ENCODE measurements at places on chromosomes 3 and 15.
A peak's percentile ranks its signal among the peaks of the same experiment; 100 is the strongest.

- no peak for DNase-seq
- peaks cover 26% of the 10 kb centered on the region for H3K27me3 ChIP-seq
- no peak overlapping the region for H3K27ac ChIP-seq
- H3K36me3 ChIP-seq, result peaks cover under 1% of the 10 kb centered on the region
- no peak overlapping the region for H3K4me3 ChIP-seq
Measured at GRCh38 chr15:95989392-95989791, 341.1 kb upstream of the NR2F2 start.

DNA sequence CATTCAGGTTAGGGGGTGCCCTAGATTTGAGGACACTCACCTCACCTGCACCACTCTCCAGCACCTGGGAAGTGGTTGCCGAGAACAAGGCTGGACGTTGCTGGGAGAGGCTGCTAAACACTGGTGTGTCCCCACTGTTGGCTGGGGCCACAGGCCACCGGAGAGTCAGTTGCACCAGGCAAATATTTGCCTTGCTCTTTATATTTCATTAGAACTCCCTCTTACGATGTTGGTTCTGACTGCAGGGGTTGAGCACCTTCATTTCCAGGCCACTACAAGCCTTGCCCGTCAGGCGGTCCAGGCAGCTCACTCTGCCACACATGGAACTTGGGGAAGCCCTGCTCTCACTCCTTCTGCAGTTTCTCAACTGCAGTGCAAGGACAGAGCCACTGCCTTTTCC, 30.7 kb downstream of the HCN4 start:
- no peak overlapping the region for H3K27ac ChIP-seq
- no peaks in the 10 kb centered on the region for H3K4me1 ChIP-seq
- H3K36me3 ChIP-seq, result no peaks in the 10 kb centered on the region
- no peaks in the 10 kb centered on the region for H3K27me3 ChIP-seq
- H3K4me3 ChIP-seq, result no peak overlapping the region

DNA sequence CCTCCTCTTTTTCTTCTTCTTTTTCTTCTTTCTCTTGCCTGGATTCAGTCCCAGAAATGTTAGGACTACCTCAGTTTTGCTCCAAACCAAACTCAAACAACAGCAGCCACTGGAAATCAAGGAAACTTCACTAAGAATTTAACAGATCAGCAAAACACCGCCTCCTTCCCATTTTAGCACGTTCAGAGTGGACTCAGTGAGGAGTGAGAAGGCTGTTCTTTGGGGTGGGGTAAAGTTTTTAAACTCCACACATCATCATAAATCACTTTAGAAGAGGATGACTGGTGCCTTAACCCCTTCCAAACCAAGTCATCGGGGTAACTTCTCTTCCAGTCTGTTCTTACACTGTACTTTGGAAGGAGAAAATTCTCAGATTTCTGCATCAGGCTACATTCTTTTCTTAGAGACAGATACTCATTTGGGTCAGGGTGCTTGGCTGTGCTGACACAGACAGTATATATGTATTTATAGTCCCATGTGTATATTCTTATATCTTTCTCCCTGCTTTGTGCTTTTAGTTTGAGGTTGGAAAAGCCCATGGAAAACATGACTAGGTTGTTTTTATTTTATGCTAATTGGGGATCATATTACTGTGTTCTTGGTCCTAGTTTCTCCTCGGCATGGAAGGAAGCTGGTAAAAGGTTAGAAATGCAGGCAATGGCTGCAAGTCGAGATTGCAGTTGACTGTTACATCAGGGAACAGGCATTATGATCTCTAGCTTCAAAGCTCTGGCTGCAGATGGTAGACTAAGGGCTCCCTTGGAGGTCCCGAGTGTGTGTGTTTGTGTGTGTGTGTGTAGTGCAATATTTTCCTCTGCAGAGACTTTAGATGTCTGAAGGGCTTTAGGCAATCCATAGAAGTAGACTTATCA, at the start of gene CCDC80:
CCDC80 (minus strand) TSS at position 214 of the 872 bp plus-strand sequence. CDS start 1,238 bp downstream, outside the sequence.
- no peak for DNase-seq
- H3K36me3 ChIP-seq, result no peaks in the 10 kb centered on the region
- H3K27me3 ChIP-seq, result peaks cover 6% of the 10 kb centered on the region
- H3K27ac ChIP-seq, result no peak within 1 kb of the TSS
- H3K4me3 ChIP-seq, result no peak within 1 kb of the TSS

GRCh38 chr3:32632533-32633265, 52.3 kb upstream of the CNOT10 start:
- H3K27me3 ChIP-seq, result peaks cover 14% of the 10 kb centered on the region
- H3K36me3 ChIP-seq, result no peaks in the 10 kb centered on the region
- no peak overlapping the region for H3K27ac ChIP-seq

- H3K4me3 ChIP-seq, result no peak overlapping the region
- no peaks in the 10 kb centered on the region for H3K4me1 ChIP-seq
- no peak overlapping the region for H3K27ac ChIP-seq
- no peaks in the 10 kb centered on the region for H3K27me3 ChIP-seq
Measured at GRCh38 chr3:135018149-135018923, 223.3 kb downstream of the EPHB1 start.

DNA sequence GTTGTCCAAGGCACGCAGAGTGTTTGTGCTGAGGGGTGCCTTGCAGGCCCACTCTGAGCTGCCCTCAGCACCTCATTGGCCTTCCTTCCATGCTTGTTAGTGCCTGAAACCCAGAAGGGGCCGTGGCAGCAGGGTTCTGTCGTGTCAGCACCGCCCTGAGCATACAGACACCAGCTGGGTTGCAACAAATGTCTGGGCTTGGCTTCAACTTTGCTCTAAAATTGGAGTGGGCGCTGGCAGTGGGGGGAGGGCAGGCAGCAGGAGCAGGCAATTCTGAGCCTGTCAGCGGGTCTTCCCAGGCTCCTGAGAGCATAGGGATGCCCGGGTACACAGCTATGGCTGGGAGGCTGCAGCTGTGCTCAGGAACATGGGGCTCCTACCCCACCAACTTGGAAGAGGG, 464.3 kb downstream of the EPHA3 start:
- no peak overlapping the region for H3K27ac ChIP-seq
- H3K36me3 ChIP-seq, result no peaks in the 10 kb centered on the region
- no peak for DNase-seq
- H3K4me3 ChIP-seq, result no peak overlapping the region

GRCh38 chr3:38016410-38016809, 13.0 kb downstream of the PLCD1 start:
- H3K4me3 ChIP-seq, result no peak overlapping the region
- H3K36me3 ChIP-seq, result peaks cover 7% of the 10 kb centered on the region
- H3K27ac ChIP-seq, result no peak overlapping the region
- no peaks in the 10 kb centered on the region for H3K27me3 ChIP-seq
- H3K4me1 ChIP-seq, result peaks cover 8% of the 10 kb centered on the region
- DNase-seq, result peak; percentile 25

Measured in natural killer cell treated with Interleukin-12 subunit alpha and Interleukin-12 subunit beta and Interleukin-15 and Interleukin-18, amount 100 ng/mL, for 72 hours (primary cell).